ENCODE measurements at places on chromosomes 2 and 18.

DNA sequence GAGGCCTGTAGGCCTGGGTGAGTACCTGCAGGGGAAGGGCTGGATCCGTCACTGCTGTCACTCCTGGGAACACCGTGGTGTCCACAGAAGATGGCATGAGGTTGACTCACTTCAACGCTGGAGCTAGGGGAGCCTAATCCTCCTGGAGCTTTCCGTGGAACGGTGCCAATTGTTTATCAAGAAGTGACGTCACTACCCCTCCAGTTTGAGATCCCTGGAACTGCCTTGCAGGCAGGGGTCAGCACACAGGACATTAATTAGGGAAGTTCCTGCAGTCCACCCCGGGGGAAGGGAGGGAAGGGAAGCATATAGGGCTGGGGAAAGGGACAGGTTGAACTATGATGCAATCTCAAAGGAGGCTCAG, 408.6 kb downstream of the GALR1 start:
- DNase-seq: no peak

DNA sequence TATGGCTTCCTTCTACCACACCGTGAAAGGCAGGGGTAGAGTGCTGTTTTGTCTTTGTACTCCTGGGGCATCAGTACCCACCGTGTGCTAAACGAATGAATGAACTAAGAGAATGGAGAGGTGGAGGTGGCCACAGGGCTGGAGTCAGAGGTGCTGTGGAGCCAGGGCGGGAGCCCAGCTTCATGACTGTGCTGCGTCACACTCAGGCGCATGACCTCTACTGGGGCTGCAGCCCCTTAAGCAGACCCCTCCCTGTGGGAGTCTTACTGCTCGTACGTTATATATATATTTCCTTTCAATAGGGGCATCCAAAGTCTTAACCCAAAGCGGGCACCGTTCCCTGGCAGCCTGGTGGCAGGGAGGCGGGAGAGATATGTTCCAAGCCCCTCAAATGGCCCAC, 18.0 kb upstream of the LBH start:
- DNase-seq: no peak

DNA sequence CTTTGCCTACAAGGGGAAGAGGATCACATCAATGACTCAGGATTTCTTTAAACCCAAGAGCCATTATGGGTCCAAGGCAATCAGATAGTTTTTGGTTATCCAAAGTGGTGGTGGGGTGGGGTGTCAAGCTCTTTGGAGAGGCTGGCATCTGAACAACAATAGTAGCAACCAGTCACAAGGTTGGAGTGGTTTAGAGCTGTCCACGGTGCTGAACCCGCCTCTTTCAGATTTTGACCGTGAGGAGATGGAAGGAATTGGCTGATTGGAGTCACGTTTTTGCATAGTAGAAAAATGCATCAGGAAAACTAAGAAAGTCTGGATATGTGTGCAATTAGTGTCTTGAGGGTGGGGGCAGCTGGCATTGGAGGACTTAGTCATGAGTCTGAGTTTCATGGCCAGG, 159.9 kb downstream of the LOXHD1 start:
- DNase-seq: peak; percentile 49

GRCh38 chr2:135904341-135904989, 28.2 kb upstream of the MCM6 start:
- peak; percentile 44 for DNase-seq

GRCh38 chr2:46978723-46979122, 63.1 kb upstream of the MCFD2 start:
- DNase-seq: no peak
